ENCODE measurements at places on chromosomes 1 and 21. TPM values are rescaled to one million over a fixed set of nuclear protein-coding genes. Genes with fewer than 3 reads are reported as not detected.

RSPH1 gene
- total RNA-seq, result 0.36 TPM

CYP4X1 gene
- total RNA-seq, result not detected

GRCh38 chr1:227759341-227760300 lies 24.4 kb downstream of the SNAP47 start:
- H3K36me3 ChIP-seq, result peaks cover 35% of the 10 kb centered on the region
- no peak overlapping the region for H3K27ac ChIP-seq
- peaks cover 78% of the 10 kb centered on the region for H3K4me1 ChIP-seq
- peak; percentile 35 for DNase-seq
- no peaks in the 10 kb centered on the region for H3K27me3 ChIP-seq

DNA sequence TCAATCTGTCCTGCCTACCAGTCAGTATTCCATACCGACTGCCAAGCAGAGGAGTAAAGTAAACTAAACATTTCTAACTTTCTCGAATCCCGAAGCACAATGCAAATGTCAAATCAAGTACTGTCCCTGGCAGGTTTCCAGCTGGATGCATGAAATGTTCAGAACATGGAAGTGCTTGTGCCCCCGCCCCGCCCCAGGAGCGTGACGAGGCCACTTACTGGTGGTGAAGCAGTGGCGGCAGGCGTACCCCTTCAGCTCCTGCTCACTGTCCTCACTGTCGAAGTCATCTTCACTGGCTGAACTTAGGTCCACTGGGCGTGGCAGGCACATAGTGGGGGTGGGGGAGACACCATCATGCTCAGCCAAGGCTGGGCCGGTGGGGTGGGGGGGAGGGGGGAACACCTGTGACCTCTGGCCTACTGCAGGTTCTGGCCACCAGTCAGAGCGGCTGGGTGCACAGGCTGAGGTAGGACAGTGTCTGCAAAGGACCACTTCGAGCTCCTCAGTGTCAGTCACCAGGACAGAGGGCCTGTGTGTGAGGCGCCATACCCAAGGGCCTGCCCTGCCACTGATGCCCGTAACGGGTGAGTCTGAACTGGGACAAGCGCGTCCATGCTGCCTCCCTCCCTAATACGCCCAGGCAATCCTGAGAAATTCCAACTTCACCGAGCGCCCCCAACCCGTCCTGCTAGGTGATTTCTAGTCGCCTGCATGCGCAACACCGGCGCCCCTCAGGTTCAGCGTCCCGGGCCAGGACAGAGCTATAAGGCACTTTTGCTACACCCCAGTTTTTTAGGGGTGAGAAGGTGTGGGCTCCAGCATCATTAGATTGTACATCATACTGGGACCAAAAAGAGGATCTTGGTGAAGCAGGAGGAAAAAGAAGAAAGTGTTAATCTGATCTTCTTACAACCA lies 46.9 kb downstream of the SLC45A1 start:
- no peaks in the 10 kb centered on the region for H3K27me3 ChIP-seq
- no peak overlapping the region for H3K4me3 ChIP-seq
- no peaks in the 10 kb centered on the region for H3K36me3 ChIP-seq
- peaks cover under 1% of the 10 kb centered on the region for H3K4me1 ChIP-seq
- no peak overlapping the region for H3K27ac ChIP-seq

DNA sequence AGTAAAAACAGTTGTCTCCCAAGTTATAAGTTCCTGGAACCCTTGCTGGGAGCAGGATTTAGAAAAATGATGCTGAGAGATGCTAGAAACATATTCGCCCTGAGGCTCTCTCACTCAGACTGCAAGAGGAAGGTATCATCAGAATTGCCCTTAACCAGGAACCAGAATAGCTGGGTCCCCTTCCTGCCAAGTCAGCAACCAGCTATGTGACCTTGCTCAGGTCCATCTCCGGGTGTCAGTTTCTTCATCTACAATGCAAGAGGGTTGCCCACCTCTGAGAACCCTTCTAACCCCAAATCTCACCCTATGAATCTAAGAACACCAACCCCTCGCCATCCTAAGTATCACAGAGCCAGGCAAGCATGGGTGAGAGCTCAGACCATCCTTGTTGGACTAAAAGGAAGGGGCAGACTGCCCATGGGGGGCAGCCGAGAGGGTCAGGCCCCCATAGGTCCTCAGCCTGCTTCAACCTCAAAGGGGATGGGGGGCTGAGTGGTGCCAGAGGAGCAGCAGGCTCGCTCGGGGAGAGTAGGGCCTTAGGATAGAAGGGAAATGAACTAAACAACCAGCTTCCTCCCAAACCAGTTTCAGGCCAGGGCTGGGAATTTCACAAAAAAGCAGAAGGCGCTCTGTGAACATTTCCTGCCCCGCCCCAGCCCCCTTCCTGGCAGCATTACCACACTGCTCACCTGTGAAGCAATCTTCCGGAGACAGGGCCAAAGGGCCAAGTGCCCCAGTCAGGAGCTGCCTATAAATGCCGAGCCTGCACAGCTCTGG lies 390 bp upstream of the S100A9 start:
- no peak overlapping the region for H3K27ac ChIP-seq
- no peak for DNase-seq
- no peak overlapping the region for H3K4me3 ChIP-seq
- peaks cover 19% of the 10 kb centered on the region for H3K4me1 ChIP-seq
- peaks cover 7% of the 10 kb centered on the region for H3K27me3 ChIP-seq
- no peaks in the 10 kb centered on the region for H3K36me3 ChIP-seq

GRCh38 chr1:151716771-151717631 lies at the start of gene CELF3:
CELF3 (minus strand) TSS chr1:151716803; CDS start chr1:151716020, 783 bp downstream.
- peak; percentile 35 for DNase-seq
- peaks cover 71% of the 10 kb centered on the region for H3K27me3 ChIP-seq
- peak within 1 kb of the TSS; percentile 62 for H3K4me3 ChIP-seq
- H3K27ac ChIP-seq, result no peak within 1 kb of the TSS
- peaks cover 24% of the 10 kb centered on the region for H3K4me1 ChIP-seq

OR2G6 gene
- total RNA-seq, result not detected

OPTC gene
- total RNA-seq, result not detected

DNA sequence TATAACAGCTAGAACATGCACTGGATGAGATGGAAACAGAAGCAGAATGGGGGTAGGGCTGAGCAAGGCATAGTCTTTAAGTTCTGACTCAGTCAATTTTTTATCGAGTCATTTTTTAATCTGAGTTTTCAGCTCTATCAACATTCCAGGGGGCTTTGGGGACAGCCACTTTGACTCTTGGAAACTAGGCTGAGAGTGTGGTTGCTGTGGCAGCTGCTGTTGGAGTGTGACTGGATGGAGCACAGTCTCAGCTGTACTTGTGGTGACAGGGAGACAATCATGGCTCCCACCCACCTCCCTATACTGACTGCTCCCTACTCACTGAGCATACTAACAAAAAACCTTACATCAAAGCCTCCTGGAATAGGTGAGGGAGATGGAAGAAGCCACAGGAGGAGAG lies 25.0 kb downstream of the GJA5 start:
- H3K4me1 ChIP-seq, result peaks cover 5% of the 10 kb centered on the region
- DNase-seq, result no peak
- H3K27ac ChIP-seq, result no peak overlapping the region
- no peaks in the 10 kb centered on the region for H3K36me3 ChIP-seq
- H3K27me3 ChIP-seq, result peaks cover 13% of the 10 kb centered on the region

DNA sequence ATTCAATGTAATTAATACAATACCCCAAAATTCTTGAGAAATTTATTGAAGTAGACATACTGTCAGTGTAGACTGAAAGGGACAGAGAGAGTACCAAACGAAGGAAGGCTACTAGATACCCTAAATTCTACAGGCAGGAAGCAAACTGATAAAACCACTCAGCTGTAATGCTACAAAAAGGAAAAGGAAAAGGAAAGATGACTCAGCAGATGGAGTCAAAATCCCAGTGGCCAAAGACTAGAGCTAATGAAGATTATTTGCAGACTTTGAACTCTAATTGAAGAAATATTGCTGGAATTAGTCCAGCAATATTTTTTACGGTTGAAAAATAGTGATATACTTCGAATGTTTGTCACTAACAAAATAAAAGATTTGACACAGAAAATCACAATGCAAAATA lies 671.9 kb downstream of the BRINP3 start:
- H3K36me3 ChIP-seq, result no peaks in the 10 kb centered on the region
- no peak overlapping the region for H3K4me3 ChIP-seq
- no peaks in the 10 kb centered on the region for H3K4me1 ChIP-seq
- no peak for DNase-seq
- H3K27ac ChIP-seq, result no peak overlapping the region
- no peaks in the 10 kb centered on the region for H3K27me3 ChIP-seq
